ENCODE measurements at places on chromosomes 2 and 18.

DNA sequence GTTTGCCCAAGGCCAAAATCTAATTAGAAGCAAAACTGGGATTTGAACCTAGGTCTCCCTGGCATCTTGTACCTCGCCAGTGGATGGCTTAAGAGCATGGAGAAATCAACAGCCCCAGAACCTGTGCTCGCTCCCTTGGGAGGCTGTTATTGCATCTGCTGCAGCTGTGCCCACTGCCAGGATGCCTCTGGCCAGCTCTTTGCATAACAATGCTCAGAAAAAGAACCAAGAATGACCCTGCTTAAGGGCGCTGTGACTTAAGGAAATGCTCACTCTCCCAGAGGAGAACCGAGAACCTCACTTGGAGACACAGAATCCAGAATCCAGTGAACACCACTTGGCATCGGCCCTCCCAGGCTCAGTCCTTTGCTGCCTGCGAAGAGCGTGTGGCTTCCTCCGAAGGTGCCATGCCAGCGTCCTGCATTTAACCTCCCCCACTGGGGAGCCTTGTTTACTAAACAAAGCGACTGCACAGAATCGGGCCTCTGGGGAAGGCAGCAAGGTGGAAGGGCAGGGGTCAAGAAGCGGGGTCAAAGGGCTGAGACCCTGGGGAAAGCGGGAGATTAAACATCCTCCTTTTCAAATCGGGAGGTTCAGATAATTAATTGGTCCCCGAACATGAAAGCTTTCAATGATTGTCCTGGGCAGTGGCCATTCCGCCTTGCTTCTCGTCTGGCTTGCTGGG lies 71.0 kb upstream of the BOD1L2 start:
- no peak for DNase-seq

- DNase-seq: no peak
Measured at GRCh38 chr18:48813321-48813720, 137.4 kb downstream of the SMAD7 start.

- no peak for DNase-seq
Measured at GRCh38 chr18:688323-688722, 24.1 kb downstream of the ENOSF1 start.

GRCh38 chr2:29871541-29871940 lies 49.8 kb downstream of the ALK start:
- DNase-seq: no peak
